ENCODE measurements at places on chromosomes 3 and 15.
A peak's percentile ranks its signal among the peaks of the same experiment; 100 is the strongest.

DNA sequence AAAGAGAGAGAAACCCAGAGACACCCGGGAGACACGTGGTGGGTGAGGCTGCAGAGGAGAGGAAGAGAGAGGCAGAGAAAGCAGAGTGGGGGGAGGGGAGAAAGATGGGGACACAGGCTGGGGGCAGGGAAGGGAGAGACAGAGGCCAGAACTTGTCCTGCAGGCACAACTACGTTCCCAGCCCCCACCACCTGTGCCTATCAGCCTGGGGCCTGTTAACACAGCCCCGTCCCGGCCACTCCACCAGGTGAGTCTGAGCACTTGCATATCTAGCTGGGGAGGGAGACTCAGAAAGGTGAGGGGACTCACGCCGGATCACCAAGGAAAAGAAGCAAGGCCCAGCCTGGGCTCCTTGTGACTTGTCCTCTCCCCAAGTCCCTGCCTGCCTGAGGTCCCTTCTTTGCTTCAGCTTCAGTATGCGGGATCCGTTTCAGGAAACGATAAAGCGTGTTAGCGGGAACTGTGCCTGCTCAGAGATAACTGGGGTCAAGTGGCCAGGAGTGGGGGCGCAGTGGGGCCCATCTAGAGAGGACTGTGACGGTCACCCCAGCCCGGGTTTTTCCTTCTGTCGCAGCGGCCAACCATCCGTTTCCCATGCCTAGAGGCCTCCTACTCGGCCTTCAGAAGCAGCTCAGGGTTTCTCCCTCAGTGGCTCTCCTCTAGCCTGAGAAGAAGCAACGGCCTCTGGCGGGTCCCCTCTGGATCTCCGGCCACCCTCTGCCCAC lies 10.3 kb downstream of the LINGO1 start:
- DNase-seq, result no peak

- DNase-seq, result no peak
Observed at GRCh38 chr3:140823106-140823505, 118.5 kb upstream of the SLC25A36 start.

DNA sequence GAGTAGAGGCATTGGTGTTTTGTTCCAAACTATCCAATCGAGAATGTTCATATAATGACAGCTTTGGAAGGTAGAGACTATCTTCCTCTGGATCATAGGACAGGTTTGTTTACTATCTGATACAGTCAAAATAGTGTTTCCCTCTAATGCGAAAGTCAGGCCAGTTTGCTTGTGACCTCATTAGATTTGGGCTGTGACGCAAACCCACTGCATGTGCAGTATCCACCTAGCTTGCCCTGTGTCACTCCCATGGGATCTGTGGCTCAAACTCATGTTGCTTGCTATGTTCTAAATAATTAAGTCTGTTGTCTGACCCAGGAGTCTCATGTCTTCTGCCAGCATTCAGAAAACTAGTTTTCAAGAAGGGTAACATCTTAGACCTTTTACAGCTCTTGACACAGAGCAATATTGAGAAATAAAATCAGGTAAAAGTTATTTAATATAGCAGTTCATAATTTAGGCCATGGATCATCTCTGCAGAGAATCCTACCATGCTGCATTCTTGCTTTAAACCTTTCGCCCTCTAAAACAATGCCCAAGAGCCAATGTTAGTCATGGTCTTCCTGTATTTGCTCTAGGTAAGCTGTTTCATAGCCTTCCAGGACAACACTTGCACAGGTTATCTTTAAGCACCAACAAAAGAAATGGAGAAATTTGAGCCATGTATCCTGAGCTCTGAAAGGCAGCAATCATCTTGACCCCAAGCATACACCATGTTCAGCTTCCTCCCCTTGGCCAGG lies 26.4 kb downstream of the NIT2 start:
- no peak for DNase-seq

GRCh38 chr3:129239991-129240390 lies 9.4 kb upstream of the COPG1 start:
- no peak for DNase-seq

DNA sequence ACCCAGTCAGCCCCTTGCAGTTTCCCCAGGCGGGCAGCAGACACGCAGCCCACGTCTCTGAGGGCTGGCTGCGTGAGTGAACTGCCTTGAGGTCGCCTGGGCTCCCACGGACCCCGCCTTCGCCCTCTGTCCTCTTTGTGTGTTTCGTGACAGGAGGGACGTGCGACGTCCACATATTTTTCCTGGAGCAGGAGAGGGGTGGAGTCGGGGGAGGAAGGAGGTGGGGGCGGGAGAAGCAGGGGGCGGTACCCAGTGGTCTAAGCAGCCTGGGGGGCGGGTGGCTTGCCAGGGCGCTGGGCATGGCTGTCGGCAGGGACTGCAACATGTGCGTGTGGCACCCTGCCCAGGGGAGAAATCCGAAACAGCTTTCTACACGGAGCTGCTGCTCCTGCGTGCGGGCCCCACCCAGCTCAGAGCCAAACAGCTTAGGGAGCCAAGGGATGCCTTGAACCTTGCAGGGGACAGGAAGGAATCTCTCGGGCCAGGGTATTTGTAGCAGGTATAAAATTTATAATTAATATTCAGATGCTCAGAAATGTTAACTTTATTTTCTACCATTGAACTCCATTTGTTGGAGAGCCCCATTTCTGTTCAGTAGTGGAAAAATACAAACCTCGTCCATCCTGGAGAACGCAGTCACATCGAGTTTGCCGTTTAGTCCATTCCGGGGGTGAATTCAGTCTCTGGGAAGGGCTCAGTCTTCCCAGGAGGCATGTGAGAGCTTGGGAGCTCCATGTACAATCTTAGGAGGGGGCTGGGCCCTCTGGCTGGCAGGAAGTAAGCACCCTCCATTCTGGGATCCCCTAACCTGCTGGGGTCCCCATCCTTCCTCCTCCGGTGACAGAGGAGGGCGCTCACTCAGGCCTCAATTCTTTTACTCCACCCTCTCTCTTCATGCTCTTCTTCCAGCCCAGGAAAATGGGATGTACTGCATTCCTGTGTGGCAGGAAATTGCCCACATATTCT lies 79.1 kb upstream of the MEF2A start:
- peak; percentile 26 for DNase-seq

DNA sequence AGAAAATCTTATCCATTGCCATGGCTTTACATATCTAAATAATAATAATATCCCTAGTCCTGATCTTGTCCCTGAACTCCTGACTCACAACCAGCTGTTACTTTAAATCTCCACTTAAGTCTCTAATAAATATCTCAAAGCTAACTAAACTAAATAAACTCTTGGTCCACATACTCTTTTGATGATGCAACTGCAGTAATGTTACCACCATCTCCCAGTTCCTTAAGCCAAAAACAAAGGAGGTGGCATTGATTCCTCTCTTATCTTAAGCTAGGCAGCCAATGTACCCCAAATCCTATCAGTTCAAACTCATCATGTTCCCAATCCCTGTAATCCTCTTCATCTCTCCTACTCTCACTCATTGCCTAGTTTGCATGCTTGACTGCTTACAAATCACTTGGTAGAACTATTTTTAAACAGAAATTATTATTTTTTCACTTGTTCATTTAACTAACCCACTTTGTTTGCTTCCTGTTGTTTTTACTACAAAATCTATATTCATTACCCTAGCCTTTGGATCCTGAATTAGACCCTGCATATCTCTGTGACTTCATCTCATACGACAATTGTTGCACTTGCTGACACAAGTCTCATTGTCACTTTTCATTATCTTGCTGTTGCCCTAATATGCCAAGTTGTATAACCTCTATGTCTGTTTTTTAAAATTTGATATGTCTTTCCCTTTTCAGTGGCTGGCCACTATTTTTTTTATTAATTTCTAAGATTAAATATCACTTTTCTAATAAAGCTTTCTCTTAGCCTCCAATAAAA lies 462.2 kb downstream of the ZPLD1 start:
- DNase-seq, result no peak

GRCh38 chr15:68426116-68426515 lies 5.8 kb downstream of the ITGA11 start:
- DNase-seq, result no peak
